GM12891 (cell line): ENCODE measurements at places on chromosomes 7 and 10.

GRCh38 chr10:14481752-14482151, 151.0 kb upstream of the FRMD4A start:
- no peak for DNase-seq

DNA sequence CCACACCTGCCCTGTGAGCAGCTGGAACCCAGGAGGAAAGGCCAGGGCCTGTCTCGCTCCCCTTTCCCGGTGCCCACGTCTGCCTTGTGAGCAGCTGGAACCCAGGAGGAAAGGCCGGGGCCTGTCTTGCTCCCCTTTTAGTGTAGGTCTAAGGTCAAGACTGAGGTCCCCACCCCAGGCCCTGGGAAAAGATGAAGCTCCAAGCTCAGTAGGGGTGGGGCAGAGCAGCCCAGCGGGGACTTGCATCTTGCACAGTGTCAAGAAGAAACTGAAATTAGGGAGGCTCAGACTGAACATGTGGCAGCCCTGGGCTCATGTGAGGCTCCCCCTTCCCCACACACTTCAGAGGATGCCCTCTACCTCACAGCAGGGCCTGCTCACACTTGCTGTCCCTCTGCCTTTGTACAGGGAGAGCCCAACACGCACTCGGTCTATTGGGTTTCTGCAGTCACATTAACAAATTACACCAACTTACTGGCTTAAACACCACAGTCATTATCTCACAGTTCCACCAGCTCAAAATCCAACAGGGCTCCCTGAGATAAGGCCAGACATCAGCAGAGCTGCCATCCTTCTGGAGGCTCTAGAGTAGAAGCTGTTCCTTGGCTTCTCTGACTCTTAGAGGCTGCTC, 12.4 kb downstream of the POLL start:
- DNase-seq, result no peak

- DNase-seq, result no peak
These were observed 1.6 kb downstream of the SFMBT2 start for GRCh38 chr10:7409045-7409731.

DNA sequence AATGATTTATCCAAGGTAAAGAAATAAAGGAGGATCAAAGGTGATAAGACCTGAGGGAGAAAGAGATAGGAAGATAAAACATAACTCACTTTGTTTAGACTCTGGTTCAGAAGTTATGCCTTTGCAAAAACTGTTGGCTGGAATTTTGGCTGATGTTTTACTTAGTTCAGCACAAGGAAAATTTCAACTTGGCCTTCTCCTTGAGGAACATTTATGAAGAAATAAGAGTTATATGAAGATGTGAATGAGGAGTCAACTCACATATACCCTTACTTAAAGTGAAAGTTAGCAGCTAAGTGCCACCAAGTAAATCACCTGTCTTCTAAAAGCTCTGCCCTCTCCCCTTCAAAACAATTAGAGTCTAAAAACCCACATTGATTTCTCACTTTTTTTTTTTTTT, 39.7 kb upstream of the COL1A2 start:
- DNase-seq, result no peak

DNA sequence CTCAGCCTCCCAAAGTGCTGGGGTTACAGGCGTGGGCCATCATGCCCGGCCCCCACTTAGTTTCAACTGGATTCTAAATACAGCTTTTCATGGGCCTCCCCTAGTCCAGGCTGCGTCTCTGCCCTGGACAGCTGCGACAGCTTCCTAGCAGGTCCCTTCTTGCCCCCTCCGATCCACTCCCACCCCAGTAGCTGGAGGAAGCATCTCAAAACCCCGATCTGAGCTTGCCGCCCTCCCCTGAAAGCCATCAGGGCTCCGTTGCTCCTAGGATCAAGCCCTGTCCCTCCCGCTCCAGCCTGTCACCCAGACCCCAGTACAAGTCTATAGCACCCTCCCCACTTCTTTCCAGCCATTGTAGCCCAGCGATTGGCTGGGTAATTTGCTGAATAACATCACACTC, 64.5 kb downstream of the VWA2 start:
- no peak for DNase-seq

GRCh38 chr7:144786079-144786478, 49.8 kb downstream of the TPK1 start:
- no peak for DNase-seq

DNA sequence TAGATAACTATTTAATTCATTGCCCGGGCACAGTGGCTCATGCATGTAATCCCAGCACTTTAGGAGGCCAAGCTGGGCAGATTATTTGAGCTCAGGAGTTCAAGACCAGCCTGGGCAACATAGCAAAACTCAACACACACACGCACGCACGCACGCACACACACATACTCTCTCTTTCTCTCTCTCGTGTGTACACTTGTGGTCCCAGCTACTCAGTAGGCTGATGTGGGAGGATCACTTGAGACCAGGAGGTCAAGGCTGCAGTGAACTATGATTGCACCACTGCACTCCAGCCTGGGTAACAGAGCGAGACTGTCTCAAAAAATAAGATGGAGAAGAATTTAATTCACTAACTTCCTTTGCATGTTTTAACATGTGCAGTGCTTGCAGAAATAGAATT, 38.1 kb downstream of the PTPN12 start:
- no peak for DNase-seq

- DNase-seq, result no peak
These were observed 100.8 kb downstream of the ARHGAP21 start for GRCh38 chr10:24622781-24623301.

DNA sequence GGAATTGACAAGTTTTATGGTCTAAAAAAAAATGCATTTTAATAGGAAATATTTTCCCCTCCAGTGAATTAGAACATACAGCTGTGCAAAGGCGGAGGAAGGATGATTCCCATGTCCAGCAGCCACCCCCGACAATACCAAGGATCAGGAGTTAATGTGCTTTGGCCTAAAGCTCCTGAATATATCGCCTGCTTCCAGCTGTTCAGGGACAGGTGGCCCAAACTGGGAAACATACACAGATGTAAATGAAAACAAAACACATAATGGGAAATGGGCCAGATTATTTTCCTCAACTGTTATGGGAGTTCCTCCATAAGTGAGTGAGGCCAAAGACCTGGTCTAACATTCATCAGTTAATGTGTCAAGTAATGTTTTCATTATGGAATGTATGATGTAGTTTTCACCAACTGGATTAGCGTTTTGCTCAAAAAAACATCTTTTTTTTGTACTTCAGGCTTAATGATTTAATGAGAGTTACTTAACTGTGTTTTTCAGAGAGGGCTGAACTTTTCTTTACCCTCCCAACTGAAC, 55.1 kb upstream of the LAMB1 start:
- no peak for DNase-seq
